ENCODE measurements at places on chromosomes 1 and 21.

GRCh38 chr1:223106856-223107255, 36.2 kb downstream of the TLR5 start:
- no peak for DNase-seq

- DNase-seq, result no peak
Observed at GRCh38 chr1:1598051-1598719, 1.8 kb downstream of the FNDC10 start.

DNA sequence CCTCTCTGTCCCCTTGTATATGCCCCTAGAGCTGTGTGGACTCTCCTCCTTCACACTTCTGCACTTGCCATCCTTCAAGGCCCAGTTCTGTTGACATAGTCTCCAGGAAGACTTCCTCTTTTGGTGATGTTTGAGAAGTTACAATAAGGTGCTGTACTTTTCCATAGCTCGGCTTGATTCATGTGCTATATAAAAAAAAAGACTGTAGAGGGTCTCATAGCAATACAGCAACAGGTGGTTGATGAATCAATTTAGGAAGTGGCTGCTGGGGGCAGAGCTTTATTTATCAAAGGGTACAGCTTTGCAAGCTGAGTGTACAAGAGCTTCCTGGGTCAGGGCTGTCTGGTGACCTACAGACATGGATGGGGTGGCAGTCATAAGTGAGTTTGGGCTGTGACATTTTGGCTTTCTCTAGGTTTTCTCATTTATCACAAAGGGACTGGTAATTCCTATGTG, 102.7 kb downstream of the RUNX1 start:
- no peak for DNase-seq

- no peak for DNase-seq
Observed at GRCh38 chr1:4083231-4084047, 183.4 kb upstream of the C1orf174 start.

DNA sequence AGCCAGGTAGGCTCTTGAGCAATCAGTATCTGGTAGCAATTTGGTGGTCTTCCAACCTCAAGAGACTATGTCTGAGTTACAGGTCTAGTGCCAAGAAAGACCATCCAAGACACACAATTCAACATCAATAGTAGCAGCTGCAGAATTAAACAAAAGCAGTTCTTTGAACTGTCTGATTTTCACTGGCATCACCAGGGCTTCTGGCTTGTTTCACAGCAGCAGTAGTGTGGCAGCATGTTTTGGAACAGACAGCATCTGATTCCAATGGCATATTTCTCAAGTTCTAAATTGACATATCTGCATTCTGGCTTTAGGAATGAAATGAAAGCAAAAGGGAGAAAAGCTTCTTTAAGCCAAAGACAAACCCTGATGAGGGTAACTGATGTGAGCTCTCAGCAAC, 334.7 kb upstream of the PRMT6 start:
- no peak for DNase-seq

- DNase-seq, result no peak
Observed at GRCh38 chr1:229234870-229235472, 35.9 kb upstream of the RAB4A start.

DNA sequence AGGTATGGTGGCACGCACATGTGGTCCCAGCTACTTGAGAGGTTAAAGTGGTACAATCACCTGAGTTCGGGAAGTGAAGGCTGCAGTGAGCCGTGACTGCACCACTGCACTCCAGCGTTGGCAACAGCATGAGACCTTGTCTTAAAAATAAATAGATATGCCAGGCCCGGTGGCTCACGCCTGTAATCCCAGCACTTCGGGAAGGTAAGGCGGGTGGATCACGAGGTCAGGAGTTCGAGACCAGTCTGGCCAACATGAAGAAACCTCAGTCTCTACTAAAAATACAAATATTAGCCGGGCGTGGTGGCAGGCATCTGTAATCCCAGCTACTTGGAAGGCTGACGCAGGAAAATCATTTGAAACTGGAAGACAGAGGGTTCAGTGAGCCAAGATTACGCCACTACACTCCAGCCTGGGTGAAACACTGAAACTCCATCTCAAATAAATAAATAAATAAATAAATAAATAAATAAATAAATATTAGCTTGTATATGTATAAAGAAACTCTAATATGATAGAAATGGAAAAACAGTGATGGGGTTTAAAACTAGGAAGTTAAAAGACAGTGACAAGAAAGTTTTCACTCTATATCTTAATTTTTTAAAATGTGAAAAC, 18.8 kb downstream of the GATAD2B start:
- DNase-seq, result no peak

- no peak for DNase-seq
Observed at GRCh38 chr1:53155534-53155933, 13.1 kb upstream of the SLC1A7 start.

DNA sequence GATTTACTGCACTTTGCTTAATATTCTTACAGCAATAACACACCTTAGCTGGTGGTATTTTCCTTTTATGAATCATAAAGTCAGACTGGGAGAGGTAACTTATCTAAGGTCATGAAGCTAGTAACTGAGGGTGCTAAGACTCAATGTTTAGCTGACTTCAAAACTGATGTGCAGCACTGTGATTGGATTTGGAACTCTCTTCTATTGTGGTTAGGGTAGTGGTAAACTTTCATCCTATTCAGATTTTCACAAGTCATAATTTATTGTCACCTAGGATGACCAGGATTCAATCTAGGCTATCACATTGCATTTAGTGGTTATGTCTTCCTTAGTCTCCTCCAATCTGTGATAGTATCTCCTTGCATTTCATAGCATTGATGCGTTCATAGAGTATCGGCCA, 18.9 kb downstream of the EPB41 start:
- no peak for DNase-seq

DNA sequence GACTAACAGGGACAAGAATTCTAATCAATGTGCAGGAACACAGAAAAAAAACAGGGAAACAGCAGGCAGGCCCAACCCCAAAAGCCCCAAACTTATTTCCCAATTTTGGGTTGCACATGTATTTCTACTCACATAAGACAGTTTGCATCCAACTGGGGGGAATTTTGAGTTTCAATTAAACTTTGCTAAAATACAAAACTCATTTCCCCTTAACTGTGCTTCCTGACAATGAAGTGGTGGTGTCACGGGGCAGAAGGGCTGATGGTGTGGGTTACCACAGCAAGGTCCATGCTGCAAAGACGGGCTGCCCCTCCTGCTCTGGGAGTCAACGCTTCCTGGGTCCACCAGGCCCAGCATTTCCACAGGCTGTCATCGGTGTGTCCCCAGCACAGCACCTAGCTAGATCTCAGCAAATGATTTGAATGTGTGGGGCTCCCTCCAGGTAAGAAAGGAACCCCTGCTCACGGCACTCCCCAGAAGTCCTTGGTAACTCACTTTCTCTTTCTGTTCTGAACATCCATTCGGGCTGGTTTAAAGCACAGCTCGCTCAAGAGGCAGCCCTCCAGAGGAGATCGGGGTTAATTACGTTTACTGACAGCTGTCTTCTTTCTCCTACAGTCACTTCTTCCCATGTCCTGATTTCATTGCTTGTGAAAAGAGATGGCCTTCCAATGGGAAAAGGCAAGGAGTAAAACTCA, 27.4 kb downstream of the HIVEP3 start:
- peak; percentile 48 for DNase-seq
